ENCODE measurements at places on chromosomes 12 and 14.

- DNase-seq = no peak
Measured at GRCh38 chr12:1373901-1374735, 220.3 kb downstream of the FBXL14 start.

- no peak for DNase-seq
Measured at GRCh38 chr14:89429199-89430181, 12.5 kb upstream of the FOXN3 start.

DNA sequence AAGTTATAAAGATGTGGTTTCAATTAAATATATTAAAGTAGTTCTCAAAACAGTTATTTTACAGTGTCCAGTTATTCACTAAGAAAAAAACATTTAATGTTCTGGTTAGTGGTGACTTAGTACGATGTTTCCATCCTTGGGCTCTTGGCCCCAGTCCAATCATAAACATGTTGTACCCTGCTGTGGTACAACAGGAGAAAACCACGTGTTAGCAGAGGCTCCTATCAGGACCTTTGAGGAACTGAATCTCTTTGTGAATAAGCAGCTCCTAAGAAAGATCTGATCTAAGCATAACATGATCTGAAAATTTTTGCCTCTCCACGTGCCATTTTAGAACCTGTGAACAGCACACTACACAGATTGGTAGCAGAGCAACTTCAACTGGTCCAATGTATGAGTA is 234.0 kb downstream of the SYT1 start:
- DNase-seq = peak; percentile 48

DNA sequence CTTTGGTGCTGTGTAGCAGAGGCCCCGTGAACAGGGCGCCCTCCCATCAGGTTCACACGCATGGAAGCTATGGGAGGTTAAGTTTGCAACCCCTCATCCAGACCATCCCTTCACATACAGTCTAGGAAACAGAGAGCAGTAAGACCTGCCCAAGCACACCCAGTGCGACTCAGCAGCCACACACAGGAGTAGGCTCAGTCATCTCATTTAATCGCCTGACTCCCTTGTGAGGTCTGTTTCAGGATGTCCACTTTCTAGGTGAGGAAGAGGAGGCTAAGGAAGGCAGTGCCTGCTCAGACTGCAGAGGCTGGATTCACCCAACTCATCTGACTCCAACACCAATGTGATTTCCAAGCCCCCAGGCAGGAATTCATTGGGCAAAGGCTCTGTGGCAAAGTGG is 11.9 kb downstream of the BDKRB1 start:
- DNase-seq = no peak

DNA sequence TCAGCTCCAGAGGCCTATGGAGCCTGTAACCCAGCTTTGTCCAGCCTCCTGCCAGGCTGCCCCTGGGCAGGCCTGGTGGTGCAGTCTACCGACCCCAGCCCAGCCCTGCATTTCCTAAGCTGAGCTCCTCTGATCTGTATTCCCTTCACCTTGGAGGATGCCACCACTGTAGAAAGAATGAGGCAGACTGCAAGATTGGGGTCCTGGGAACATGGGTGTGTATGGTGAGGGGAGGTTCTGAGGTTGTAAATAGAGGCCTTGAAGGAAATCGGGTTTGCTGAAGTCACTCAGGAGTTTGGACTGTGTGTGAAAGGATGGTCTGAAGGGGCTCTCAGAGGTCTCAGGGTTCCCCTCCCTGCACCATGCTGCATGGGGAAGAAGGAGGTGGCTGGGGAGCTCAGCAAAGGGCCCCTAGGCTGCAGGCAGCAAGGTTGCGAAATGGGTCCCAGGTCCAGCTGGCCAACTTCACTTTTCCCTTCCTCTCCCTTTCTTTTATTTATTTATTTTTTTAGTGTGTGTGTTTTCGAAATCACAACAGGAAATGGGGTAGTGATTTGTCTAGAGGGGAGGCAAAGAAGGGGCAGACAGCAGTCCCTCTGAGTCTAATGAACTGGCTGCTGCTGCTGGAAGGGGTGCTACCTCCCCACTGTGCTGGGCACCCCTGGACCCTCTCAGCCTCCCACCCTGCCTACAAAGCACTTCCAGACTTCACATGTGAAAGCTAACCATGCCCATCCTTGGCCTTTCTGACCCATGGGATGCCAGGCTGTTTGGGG is 1.2 kb upstream of the LRP1-AS start:
- DNase-seq = no peak

DNA sequence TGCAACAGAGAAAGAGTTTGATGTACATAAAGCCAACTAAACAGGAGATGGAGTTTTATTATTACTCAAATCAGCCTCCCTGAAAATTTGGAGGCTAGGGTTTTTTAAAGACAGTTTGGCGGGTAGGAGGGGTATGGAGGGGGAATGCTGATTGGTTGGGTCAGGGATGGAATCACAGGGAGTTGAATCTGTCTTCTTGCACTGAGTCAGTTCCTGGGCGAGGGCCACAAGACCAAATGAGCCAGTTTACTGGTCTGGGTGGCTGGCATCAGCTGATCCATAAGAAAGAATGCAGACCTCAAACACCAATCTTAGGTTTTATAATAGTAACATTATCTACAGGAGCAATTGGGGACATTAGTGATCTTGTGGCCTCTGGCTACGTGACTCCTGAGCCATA is 64.9 kb downstream of the RIN3 start:
- DNase-seq = no peak

- no peak for DNase-seq
Measured at GRCh38 chr14:28901631-28902030, 135.0 kb downstream of the FOXG1 start.

- DNase-seq = peak; percentile 5
Measured at GRCh38 chr12:47636908-47637780, 68.7 kb downstream of the RPAP3 start.

DNA sequence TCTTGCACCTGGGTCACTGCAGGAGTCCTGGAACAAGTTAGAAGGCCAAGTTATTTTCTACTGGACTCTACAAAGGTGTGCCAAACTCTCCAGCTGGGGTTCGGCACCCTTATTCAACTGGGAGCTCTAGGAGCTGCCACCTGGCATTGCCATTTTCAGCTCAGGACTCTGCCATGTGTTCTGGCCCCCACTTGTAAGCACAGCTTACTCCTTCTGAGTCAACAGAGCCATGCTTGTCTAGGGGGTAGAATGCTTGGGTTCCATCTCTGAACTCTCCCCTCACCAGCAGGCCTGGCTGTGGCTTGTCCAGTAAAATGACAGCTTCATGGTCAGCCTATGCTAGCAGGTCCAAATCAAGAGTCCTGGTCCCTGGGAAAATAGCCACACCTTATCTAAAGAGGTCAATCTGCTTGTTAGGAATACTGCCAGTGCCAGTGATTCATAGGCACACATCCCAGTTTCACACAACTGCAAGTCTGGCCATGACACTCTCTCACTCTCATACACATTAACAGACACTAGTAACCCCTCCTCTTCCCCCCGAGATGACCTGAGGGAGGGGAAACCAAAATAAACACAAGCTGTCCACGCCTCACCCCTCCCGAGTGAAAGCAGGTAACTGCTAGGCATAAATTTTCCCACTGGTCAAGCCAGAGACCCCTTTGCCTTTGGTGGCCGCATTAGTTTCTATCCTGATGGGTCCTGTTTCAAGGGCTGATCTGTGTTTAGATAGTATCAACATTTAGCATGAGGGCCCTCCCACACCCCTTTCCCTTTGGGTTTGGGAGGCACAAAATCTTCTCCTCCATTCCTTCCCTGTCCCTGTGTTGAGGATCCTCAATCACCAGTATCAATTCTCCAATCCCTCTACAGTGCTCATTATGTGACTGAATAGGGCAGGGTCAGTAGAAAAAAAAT is 182.3 kb upstream of the GZMB start:
- DNase-seq = no peak

GRCh38 chr14:31476131-31476866 is 11.5 kb downstream of the GPR33 start:
- DNase-seq = no peak

DNA sequence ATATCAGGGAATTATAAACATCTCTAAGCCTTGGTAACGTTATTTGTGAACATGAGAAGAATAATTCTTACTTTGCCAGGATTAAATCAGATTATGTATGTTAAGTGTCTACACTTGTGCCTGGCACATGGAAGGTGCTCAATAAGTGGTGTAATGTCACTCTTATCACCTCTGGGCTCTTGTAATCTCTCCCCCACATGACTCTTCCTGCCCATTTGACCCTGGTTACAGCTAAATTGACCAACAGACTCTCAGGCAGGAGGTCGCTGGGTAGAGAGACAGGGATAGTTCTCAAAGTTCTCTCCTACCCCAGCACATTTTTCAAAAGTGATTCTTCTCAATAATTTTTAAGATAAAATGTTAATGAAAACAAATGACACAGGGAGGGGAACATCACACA is 137.8 kb upstream of the FRMD6 start:
- no peak for DNase-seq

GRCh38 chr12:57129321-57129842 is 1.1 kb downstream of the LRP1 start:
- DNase-seq = no peak

DNA sequence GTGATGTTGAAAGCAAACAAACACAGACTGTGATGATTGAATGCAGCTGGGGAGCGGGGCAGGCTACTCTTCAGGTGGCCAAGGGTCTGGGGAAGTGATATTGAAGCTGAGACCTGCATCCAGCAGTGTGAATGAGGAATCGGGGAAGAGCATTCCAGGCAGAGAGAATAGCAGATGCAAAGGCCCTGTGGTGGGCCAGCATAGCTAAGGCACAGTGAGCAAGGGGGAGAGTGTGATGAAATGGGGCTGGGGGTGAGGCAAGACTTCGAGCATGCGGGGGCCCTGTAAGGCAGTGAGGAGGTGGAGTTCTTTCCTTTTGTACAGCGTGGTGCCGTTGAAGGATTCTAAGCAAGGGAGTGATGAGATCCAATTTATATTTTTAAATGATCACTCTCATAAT is 77.4 kb downstream of the KCNK13 start:
- no peak for DNase-seq

DNA sequence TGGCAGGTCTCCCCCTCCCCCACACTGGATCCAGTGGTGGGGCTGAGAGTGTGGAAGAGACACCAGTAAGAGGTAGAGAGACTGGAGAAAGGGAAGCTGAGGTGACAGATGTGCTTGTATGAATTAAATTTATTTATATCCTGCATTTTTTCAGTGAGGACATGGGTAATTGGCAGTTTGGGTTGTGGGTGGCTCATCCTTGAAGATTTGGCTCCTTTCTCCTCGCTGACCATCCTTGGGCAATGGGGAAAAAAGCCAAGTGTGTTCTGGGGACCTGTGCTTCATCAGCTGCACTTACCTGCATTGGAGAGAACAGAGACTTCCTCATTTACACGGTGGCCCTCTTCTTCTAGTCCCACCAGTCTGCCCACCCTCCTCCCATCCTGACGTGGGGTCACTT is 86.4 kb downstream of the RFX4 start:
- DNase-seq = no peak

GRCh38 chr12:111412830-111413441 is 7.2 kb downstream of the SH2B3 start:
- DNase-seq = no peak

GRCh38 chr12:53340398-53340797 is 4.2 kb upstream of the SP7 start:
- DNase-seq = no peak

DNA sequence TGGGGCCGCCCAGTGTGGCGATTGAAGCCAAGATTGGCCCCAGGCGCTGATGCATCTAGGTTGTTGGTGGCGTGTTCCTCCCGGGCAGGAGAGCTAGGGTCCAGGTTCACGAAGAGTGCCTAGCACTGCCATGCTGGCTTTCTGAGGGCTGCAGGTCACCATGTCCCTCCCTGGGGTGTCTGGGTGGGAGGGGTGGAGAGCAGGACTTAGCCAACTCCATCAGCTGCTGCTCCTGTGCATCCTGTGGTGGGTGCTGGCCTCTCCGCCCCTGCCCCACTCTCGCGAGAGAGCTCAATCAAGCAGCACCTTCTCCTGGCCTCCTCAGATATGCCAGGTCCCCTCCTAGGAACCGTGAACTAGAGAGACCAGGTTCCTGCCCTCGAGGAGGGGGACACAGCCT is 1.8 kb downstream of the TRMT61A start:
- no peak for DNase-seq

GRCh38 chr12:103301642-103302591 is 193.9 kb downstream of the C12orf42 start:
- DNase-seq = peak; percentile 17

DNA sequence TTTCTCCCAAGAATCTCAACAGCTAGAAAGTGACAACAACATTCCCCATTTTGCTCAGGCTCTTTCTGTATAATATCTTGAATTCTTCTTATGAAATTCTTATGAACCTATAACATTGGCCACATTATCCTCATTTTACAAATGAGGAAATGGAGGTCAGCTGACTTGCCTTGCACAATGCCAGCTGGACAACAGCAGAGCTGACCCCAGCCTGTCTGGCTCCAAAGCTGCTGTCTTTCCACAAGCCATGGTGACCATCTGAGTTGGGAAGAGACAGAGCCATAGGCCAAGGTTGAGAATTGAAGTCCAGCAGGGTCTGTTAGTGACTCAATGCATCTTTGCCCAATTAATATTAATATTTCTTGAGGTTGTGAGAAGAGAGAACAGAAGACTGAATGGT is 87.3 kb downstream of the KSR2 start:
- no peak for DNase-seq

All from NCI-H2081 (cell line).